Skeletal muscle cell (primary cell): ENCODE measurements at places on chromosomes 6 and 20.

- DNase-seq = no peak
Observed at GRCh38 chr6:105691971-105692370, 289.1 kb upstream of the PREP start.

DNA sequence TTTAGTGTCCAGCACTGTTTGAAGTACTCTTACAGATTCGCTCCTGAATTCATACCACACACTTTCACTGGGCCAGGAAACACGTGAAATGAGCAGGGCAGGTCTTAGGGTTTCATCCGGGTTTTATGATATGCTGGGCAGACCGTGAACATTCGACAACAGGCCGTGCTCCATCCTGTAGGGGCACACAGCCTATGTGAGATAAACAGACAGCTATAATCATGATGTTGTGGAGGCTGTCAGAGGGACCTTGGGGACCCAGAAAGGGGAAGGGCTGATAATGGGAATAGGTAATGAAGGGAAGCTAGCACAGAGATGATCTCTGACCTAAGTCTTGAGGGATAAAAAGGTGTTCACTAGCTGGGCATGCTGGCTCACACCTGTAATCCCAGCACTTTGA lies 110.4 kb downstream of the RIN2 start:
- DNase-seq = no peak

DNA sequence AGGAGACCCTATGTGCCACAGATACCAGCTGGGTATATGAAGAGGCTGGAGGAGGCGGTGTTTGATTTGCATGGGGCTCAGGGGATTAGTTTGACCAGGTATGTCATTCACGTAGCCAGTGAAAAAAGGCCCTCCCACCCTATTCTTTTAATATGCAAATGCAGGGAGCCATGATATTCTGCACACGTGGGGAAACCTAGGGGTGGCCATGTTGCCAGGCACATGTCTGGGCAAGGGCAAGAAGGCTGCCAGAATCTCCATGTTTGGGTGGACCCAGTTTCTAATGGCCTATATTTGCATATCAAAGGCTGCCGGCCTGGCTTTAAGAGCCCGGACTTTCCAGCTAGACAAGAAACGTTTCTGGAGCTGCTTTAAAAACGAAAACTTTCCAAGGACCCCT lies 60.4 kb downstream of the SOX4 start:
- DNase-seq = no peak

DNA sequence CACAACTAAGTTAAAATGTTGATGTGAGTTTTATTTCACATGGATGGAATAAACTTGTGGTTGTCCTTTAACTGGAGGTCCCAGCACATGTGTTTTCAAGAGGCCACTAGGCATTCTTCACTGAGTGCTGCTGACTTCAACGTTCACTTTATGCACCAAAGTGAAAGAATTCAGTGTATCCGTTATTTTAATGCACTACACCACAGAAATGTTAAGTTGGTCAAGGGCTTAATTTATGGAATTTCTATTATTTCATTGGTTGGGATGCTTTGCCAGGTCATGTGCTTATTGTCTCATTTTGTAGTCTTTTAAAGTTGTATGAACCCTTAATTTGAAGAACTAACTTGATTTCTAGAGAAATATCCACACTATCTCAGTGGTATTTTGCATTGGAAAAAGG lies 106.4 kb downstream of the PPP1R14C start:
- DNase-seq = no peak

DNA sequence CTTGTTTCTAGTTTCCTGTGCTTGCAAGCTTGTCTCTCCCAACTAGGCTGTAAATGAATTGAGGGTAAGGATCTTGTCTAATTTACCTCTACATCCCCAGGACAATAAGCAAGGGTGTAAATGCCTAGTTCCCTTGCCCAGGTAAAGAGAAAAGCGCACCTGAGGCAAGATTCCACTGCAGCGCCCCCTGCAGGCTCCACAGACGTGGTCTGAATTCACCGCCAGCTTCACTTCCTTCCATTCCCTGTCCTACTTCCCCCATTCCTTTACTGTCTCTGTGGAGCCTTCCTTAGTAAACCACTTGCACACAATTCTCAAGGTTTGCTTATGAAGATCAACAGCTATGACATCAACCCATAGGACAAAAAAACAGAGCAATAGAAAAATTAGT lies 42.3 kb downstream of the ANKEF1 start:
- DNase-seq = no peak

- DNase-seq = no peak
Observed at GRCh38 chr6:157266274-157267101, 56.8 kb downstream of the TMEM242 start.

DNA sequence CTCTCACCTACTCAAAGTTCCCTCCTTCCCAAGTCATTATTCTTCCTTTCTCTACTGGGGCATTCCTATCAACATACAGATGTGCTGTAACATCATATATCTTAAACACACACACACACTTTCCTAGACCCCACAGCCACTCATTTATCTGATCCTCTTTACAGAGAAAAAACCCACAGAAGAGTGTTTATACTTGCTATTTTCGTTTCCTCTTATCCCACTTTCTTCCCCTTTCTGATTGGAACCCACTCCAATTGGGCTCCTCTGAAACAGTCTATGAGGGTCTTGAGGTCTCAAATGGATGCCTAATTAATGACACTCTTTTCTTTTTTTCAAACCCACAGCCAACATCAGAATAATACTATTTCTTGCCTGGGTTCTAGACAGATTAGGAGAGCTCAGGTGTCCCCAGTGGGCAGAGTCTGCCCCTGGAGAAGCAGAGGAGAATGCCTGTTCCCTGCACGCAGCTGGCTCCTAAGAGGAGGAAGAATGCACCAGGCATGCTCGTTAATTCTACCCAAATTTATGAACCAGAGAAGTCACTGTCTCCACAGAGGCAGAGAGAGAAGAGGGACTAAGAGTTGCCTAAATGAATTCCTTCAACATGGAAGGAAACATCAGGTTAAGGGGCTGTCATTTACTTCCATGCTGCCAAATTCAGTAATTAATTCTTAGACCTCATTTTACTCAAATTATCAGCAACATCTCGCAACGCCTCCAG lies 65.9 kb downstream of the CRYBG1 start:
- no peak for DNase-seq

DNA sequence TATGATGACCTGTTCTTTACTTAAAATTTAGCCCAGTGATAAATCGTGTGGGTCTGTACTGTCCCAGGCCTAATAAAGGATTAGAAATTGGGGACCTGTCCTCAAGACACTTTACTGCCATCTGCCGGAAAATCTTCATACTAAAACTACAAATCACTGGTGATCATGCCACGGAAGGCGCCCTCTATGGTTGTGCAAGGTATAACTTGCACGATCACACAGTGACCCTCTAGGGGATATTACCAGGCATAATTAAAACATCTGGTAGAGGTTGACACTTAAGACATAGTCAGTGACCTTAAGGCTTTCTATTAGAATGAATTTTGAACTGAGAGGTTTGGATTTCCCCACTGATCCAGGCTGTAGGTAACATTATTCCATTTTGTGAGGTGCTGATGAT lies 172.6 kb downstream of the BMP2 start:
- no peak for DNase-seq

- no peak for DNase-seq
Observed at GRCh38 chr20:19907326-19908056, 109.7 kb upstream of the NAA20 start.

DNA sequence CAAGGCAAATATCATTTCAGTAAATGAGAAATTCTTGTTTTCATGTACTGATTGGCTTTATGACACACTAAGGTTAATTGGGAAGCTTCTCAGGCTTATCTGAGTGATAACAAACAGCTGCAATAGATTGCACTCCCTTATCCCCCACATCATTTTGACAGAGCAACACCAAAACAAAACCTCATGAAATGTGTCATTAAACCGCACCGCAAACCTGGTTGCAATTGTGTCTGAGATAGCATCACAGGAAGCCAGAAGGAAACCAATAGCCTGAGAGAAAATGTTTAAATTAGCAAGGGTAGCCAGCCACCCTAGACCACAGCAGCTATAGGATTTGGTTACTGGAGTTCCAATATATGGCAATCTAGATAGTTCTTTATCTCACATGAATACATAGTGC lies 31.6 kb upstream of the LAMA4 start:
- no peak for DNase-seq

GRCh38 chr6:100171533-100172321 lies 177.7 kb upstream of the MCHR2 start:
- DNase-seq = no peak

DNA sequence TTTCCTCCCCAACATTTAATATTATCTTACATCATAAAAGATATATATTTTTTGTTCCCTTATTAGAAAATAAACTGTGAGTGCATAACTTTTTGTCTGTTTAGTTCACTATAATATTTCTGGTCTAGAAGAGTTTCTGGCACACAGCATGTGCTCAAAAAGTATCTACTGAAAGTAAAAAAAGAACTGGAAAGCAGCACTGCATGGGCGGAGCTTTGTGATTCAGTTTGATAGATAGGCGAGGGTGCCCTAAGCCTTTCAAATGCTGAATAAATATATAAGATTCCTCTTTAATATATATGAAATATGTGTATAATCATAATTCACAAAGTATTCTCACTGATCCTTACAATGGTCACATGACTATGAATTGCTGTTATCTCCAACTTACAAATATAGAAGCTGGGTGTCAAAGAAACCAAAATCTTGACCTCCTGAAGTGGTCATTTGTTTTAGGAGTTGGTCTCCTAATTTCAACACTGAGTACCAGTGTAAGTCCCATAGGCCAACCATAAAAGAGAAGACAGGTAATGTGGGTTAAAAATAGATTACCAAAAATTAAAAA lies 50.8 kb downstream of the OR2B2 start:
- no peak for DNase-seq

DNA sequence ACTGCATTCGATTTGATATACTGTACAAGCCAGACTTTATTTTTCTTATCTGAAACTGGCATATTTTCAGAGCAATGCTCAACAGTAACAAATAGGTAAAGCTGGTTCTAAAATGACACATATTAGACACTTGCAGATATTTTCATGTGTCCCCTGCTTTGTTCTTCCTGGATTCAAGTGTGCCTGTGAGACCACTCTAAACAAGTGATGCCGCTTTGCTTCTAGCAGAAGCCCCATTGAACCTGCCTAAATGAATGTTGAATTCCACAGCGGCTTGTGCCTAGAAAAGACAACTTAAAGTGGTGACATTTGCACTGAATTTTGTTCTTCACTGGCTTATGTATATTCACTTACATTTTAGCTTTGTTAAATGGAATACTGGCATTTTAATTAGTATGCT lies 115.7 kb downstream of the AKAP7 start:
- no peak for DNase-seq

GRCh38 chr6:170423030-170423429 lies 116.5 kb downstream of the FAM120B start:
- DNase-seq = no peak

- DNase-seq = no peak
Observed at GRCh38 chr6:6052216-6052615, 45.5 kb upstream of the NRN1 start.

DNA sequence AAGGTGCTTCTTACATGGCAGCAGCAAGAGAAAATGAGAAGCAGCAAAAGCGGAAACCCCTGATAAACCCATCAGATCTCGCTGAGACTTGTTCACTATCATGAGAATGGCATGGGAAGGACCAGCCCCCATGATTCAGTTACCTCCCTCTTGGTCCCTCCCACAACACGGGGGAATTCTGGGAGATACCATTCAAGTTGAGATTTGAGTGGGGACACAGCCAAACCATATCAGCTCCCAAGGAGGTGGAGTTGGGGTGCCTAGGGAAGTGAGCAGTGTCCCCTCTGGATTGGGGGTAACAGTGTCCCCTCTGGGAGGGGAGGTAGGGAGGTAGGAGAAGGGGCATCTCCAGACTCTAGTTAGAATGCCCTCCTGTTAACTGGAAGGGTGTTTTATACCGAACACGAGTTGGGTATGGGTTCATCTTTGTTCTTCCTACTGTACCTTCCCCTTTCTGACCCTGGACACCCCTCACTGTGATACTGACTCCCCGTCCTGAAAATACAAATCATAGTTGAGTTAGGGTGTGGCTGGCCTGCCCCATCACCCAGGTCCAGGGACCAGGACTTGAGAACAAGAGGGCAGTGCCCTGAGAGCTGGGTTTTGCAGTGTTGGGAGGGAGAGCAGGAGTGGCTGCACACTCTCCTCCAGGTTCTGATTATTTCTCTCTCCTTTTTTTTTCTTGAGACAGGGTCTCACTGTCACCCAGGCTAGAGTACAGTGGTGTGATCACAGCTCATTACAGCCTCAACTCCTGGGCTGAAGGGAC lies 62.0 kb downstream of the EFCAB8 start:
- no peak for DNase-seq

DNA sequence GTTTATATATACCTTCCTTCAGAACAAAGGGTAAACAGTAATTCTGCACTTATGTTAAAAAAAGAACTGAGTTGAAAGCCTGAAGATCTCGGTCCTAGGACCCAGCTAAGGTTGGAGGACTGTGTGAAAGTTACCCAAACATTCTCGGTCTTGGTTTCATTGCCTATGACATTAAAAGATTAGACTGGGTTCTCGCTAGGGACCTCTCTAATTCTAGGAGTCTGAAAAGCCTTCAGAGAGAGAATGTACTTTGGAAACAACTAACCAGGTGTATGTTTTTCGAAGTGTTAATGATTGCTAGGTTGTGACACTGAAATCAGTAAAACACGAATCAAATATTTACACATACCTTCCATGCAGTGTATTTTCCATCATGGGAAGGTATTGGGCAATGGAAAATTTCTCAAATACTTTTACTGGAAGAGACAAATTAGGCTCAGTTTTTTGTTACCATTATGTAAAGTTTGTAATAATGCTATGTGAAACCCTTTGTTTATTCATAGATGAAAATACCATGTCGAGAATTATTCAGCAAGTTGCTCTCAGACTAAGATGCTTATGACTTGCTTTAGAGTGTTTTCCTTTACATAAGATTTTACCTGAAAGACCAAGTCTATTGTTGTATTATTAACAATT lies 113.7 kb upstream of the LOC128125822 start:
- DNase-seq = no peak

GRCh38 chr6:36597775-36598174 lies 3.6 kb downstream of the SRSF3 start:
- no peak for DNase-seq

DNA sequence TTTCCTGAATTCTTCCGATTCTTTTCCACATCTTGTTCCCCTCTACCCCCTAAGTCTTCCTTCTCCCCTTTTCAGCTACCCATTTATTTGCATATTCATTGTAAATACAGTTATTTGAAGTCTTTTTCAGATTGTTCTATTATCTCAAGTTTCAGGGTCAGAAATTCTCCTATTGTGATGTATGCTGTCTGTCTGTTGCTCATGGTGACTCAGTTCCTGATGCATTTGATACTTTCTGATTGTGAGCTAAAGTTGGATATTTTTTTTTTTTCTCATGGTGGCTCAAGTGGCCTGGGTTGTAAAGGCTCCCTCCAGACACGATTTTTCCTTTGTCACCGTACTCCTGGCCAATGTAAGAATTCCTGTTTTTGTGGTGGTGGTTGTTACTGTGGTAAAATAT lies 4.9 kb upstream of the PI16 start:
- no peak for DNase-seq
